ENCODE measurements at places on chromosomes 3 and 15.

DNA sequence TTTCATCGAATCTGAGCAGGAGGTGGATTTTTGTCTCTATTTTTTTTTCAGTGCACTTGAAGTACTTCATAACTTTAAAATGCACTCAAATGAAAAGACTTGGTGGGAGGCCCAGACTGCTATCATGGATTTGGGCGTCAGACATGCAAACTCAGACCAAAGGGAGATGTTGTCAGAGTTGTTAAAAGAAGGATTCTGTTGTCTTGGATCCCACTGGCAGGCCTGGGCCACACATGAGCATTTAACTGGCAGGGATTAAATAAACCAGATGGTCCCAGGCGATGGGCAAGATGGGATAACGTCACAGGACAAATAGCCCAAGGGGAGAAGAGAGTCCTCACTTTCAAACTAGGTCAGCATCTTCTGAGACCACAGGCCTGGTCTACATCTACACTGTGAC, 15.4 kb downstream of the RTP1 start:
- DNase-seq = no peak

GRCh38 chr3:113536627-113537101, 4.3 kb downstream of the SIDT1 start:
- DNase-seq = no peak

- no peak for DNase-seq
These were observed 101.8 kb upstream of the AADACL2 start for GRCh38 chr3:151631946-151632345.

DNA sequence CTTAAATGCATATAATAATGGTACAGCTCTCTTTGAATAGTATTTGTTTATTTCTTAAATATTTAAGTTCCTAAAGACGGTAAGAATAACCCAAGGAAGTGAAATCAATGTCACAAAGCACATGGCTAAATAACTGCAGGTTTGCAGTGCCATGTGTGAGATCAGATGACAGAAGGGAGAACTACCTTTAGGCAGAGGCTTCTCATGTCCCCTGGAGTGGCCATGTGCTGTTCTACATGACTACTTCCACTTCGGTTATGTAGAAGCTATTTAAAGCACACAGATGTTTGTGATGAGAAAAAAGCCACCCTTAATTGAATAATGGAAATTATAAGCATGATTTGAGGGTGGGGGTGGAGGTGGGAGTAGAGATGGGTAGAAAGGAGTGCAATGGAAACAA, 109.1 kb downstream of the UBE3A start:
- no peak for DNase-seq

DNA sequence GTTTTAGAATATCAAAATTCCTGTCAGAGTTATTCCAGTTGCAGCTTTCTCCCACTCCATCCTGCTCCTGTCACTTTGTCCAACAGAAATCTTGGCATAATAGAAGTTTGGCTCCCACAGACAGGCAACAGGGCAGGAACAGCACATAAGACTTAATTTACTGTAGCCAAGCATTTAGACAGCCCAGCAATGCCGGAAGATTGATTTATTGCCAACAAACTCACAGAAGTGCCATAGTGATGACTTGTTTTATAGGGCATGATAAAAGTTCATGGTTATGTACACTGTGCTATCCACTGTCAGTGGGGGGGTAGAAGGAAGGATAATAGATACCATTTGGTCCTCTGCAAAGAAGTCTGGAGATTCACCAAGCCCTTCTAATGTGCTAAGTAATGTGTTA, 98.3 kb upstream of the CBLB start:
- no peak for DNase-seq

DNA sequence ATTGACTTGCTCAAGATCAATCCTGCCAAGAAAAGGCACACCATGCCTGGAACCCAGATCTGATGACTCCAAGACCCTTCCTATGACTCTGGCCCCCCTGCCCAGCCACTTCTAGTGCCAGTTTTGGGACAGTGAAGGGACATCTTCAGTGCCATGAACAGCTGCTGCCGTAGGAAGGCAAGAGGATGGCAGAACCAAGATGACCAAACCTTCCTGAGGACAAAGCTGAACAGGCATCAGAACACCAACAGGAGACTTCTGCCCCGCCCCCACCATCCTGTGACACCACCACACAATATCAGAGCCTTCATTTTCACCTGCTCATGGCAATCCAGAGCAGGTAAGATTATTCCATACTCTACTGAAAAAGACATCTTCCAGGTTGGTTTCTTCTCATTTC, 33.0 kb downstream of the ZNF445 start:
- no peak for DNase-seq

GRCh38 chr15:73265536-73266153, 103.1 kb downstream of the HCN4 start:
- DNase-seq = peak; percentile 43

DNA sequence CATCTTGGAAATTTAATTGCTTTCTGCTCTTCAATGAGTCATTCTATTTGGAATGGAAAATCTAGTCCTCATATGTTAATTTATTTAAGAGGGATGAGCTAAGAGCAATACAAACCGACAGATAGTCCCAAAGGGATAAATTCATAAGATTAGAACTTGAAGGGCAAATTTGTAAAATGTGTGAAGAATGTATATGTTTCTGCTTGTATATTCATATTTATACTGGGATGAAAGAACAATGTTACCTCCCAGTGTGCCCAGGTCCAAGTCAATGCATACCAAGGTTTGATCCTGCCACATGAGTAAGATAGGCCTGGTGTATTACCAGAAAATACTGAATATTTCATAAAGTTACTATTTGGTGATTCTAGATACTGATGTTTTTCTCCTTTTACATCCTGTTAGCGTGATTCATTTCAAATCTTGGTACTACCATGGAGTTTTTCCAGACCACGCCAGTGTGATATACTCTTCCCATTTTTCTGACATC, 255.6 kb upstream of the SEMA6D start:
- no peak for DNase-seq

DNA sequence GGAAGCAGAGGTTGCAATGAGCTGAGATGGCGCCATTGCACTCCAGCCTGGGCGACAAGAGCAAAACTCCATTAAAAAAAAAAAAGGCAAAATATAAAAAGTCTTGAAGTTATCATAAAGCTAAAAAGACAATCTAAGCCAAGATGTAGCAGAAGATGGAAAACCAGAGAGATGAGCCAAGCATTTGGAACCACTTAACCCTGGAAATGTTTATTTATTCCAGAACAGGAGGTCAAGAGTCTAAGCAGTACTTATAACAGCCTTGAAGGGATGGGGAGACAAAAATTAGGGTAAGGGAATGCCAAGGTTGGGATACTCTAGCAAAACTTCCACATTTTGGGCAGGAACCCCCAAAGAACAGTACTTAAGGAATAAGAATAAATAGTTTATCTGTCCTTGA, 30.1 kb downstream of the FAIM start:
- DNase-seq = no peak

DNA sequence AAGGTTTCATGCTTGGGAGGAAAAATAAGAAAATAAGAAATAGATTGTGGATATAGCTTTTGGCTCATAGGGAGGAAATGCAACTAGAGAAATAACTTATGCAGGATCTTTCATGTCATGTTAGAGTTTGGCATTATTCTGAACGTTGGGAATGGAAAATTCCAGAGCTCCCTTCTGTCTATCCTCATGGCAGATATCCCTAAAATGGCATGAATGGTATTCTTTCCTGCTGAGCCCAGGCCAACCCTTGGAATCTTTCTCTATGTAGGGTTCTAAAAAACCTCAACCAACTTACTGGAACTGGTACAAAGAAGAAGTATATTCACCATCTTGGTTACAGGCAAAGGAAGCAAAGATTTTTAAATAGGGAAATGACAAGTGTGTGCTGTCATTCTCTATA, 212.5 kb downstream of the CHST2 start:
- no peak for DNase-seq

GRCh38 chr3:136251511-136251910, 1.4 kb downstream of the PCCB start:
- peak; percentile 23 for DNase-seq

- DNase-seq = no peak
These were observed 8.0 kb downstream of the TGFBR2 start for GRCh38 chr3:30614373-30614772.

GRCh38 chr15:69105451-69105985, 54.9 kb upstream of the GLCE start:
- no peak for DNase-seq

DNA sequence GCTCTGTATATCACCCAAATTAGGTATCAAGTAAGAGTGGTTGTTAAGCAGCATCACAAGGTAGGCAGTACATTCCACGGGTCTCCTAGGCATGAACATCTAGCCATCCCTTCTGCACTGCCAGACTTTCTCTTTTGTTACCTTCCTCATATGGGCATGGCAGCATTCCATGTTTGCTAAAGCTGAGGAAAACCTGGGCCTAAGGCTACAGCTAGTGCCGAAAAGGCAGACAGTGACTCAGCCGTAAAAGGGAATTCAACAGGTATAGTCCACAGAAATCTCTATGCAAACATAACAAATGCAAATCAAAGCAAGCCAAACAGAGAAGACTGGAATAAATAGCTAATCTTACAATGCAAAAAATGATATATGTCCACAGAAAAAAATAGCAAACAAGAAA, 645.4 kb downstream of the ZBBX start:
- DNase-seq = no peak

DNA sequence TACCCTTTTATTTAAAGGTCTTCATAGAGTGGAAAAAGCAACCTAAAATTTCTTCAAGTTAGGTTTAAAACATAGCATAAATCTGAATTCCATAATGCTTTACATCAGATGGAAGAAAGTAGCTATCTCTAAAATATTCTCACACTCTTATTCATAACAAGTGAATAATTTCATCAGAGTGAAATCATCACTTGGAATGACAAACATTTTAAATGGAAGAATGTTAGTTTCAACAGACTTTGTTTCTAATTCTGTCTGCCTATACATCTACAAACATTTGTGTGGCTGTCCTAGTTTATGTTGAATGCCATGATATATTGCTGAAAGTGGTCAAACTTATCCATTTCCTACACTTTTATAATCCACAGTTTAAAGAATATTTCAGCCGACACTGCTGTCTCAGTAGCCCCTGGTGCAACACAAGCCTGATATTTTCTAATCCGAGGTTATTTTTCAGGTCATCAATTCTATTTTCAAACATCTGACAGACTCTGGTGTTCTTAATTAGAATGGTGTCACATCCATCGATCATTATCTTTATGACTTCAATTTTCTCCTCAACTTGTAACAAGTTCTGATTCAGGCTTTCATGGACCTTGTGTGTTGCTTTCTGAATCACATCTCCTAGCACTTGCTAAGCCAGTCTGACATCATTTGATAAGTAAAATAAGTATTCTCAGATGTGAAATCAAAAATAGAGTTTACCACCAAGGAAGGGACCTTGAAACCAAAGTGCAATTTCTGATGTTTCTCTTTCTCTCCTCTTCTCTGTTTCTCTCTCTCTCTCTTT, 17.1 kb upstream of the CNTN3 start:
- no peak for DNase-seq

GRCh38 chr15:68990231-68990991, 24.1 kb upstream of the NOX5 start:
- no peak for DNase-seq

GRCh38 chr3:56878074-56878473, 76.3 kb upstream of the ARHGEF3 start:
- DNase-seq = peak; percentile 57

DNA sequence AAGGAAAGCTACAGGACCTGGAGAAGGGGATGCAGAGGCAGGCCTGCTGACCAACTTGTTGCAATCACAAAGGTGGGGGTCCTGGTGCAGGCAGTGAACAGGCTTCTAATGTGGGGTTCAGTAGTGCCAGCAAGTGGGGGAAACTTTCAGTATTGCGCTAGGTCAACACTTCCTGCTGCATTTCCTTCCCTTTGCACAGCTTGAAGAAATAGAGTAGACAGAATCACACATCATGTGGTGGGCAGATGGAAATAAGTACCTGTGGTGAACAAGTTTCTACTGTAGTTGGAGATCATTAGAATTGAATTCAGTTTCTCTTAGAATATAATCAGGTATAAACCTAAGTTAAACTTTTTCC, 63.4 kb downstream of the RGMA start:
- DNase-seq = no peak

GRCh38 chr3:114745322-114746240, 401.5 kb downstream of the ZBTB20 start:
- no peak for DNase-seq

DNA sequence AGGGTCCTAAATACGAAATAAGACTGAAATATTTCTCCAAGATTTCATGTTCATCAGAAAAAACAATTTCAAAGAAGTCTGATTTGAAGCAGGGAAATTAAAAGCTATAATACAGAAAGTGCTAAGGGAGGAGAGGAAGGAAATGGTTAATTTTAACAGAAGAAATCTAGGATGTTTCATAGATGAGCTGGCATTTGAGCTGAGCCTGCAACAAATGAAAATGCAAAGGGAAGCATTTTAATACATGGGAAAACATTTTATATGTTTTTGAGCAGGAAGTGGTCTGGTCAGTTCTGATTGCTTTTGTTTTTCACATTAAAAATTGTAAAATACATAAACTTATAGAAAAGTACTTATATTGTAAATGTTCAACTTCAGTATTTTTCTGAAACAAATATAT, 17.2 kb upstream of the RAP2B start:
- DNase-seq = no peak

DNA sequence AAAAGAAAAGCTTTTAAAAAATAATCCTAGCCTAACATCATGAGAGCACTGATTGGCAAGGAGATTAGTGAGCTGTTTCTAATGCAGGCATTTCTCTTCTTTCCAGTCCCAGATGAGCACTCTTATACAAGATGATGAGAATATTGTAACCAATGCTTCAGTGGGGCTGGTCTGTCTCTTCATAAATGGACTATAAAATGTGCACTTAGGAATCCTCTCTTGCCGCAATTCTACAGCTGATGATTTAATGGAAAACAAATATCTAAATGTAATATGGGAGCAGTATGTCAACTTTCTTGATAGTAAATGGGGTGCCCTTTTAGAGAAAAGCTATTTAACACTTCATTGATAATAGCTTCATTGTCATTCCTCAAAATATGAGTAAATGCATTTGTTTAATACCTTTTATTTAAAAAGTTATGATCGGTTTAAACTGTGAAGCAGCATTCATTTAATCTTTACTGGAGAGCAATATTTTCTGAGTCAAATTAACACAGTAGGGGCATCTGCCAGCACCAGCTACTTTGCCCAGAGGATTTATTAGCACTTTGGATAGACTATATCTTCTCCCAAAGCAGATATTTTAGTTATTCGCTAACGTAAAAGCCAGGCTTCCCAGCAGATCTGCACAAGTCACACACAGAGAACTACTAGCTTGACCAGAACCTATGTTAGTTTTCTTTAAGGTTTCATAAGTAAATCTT, 985.9 kb downstream of the DIPK2A start:
- no peak for DNase-seq

DNA sequence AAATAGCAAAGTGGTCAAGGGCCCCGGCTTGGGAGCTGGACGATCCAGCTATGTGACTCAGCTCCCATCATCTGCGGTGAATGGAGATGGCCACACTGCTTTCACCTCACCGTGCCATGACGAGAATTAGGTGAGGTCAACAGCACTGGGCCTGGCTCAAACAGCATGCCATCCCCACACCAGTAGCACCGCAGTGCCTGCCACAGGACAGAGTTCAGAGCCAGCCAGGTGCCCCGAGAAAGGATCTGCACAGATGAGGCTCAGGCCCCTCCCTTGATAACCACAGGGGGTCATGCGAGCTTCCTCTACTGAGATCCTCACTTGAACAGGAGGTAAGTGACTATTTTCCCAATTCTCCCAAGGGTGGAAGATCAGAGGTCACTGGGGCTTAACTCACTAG, 29.4 kb downstream of the ZXDC start:
- no peak for DNase-seq

GRCh38 chr15:101625184-101625583, 27.0 kb downstream of the TM2D3 start:
- DNase-seq = no peak

- DNase-seq = no peak
These were observed 17.5 kb downstream of the OSTN start for GRCh38 chr3:191216510-191216909.
